Stimulated activated CD4-positive, alpha-beta T cell treated with anti-CD3 and anti-CD28 coated beads, TNF-alpha, amount 100 ng/mL, for 1 hour (primary cell): ENCODE measurements at places on chromosomes 2 and 18.

- no peak for DNase-seq
Measured at GRCh38 chr2:122627388-122627787, 871.9 kb downstream of the TSN start.

GRCh38 chr18:41761333-41762018, 193.6 kb upstream of the PIK3C3 start:
- no peak for DNase-seq

GRCh38 chr18:23951206-23951605, 63.3 kb upstream of the TTC39C start:
- no peak for DNase-seq

GRCh38 chr2:23134726-23135125, 250.3 kb upstream of the KLHL29 start:
- DNase-seq: no peak

DNA sequence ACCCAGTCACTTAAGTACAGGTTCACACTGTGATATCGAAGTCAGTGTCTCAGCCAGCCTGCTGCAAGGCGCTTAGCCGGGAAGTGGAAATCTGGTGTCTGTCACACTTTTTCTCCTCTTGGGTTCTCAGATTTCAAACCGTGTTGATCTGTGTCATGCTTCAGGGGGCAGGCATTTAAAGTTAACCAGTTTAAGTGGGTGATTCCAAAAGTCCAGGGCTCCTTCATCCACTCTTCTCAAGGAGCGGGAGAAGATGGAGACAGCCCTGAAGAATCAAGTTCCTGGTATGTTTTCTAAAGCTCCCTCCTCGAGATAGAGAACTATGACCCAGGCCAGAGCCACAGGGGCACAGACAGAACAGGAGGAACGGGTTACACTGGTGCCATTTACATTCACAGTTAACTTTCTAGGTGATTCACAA, 331.7 kb downstream of the GBX2 start:
- no peak for DNase-seq

DNA sequence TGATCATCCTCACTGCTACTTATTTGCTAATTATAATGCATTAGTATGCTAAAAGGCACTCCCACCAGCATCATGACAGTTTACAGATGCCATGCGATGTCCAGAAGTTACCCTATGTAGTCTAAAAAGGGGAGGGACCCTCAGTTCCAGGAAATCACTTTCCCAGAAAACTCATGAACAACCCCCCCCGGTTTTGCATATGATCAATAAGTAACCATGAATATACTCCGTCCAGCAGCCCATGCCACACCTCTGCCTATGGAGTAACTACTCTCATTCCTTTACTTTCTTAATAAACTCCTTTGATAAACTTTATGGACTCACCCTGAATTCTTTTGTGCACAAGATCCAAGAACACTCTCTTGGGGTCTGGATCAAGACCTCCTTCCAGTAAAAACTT, 86.8 kb downstream of the MALT1 start:
- DNase-seq: no peak

- no peak for DNase-seq
Measured at GRCh38 chr18:76488190-76488589, 6.9 kb downstream of the ZNF516 start.
